ENCODE measurements at places on chromosomes 12 and 14.

- DNase-seq = no peak
These were observed 475.6 kb upstream of the SOX5 start for GRCh38 chr12:24424889-24425600.

DNA sequence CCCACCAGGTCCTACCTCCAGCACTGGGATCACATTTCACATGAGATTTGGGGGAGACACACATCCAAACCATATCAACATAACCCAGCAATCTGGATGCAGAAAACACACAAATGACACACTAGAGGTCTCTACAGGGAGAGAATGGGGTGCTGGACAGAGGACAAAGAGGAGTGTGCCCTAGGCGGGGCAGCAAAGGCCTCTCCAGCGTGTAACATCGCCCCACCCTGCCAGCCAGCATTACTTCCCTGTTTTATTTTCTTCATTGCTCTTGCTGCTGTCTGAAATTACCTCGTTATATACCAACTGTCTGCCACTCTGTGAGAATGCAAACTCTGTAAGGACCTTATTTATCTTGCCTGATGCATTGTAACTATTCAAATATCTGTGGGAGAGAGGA lies 61.1 kb downstream of the RIMBP2 start:
- DNase-seq = no peak

- no peak for DNase-seq
These were observed 28.1 kb downstream of the CBX5 start for GRCh38 chr12:54251667-54252284.

GRCh38 chr14:82398256-82398655 lies 864.6 kb upstream of the SEL1L start:
- DNase-seq = no peak

DNA sequence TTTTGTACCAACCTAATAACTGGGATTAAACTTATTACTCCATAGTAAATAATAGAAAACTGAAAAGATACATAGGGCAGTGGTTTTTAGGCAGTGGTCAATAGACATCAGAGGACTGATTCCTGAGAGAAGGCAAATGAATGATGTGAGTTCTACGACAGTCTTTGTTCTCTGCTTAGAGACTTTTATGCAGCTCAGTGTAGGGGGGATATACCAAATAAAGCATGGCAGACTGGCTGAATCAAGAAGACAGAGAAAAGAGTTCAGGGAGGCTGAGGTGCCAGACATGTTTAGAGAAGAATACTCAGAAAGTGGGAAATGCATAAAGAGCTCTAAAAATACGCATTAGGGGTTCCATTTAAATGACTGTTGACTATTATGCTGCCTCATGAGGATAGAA lies 320.8 kb upstream of the FAR2 start:
- no peak for DNase-seq

DNA sequence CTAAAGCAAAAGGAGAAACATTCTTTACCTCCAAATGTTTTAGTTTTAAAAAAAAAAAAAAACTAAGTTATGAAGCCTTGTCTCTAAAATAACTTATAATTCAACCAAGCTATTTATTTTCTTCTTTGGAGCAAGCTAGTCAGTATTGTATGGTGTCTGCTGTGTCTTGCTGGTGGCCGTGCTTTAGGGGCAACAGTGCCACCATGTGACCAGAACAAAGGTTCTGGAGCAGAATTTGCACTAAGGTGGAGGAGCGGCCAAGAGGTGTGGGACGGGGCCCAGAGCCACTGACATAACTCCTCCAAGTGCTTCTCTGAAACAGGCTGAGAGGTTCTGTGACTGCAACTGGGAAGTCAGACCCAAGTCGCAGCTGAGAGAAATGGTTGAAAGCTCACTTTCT lies 4.5 kb downstream of the FICD start:
- no peak for DNase-seq

DNA sequence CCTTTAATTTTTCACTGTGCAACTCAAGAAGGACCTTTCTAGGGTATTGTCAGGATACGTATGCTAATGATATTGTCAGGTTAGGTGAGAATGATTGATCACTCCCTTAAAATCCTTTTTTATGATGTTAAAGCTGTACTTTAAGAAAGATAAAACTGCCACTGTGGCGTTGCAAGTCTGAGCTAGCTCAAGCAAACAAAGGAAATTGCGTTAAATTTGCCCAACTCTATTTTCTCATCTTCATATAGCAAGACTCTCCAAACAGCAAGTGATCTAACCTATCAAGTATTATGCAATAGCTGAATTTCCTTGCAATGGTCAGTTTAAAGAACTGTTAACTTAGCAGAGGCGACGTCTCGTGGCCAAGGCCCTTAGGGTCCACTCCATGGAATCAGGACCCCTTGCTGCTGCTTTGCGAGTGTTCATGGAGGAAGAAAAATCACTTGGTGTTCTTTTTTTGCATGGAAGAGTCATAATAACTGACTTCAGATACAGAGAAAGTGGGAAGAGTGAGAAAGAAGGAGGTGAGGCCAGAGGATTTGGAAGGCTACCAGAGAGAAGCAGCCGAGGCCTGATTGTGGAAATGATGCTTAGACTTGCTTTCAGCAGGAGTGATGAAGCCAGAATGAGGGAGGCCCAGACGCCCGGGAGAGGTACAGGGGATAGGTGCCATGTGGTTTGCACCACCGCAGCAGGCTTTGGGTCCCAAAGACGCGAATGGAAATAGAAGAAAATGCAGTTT lies 2.5 kb downstream of the TRAF3 start:
- no peak for DNase-seq

- no peak for DNase-seq
These were observed 222.2 kb downstream of the SEC23A start for GRCh38 chr14:38880643-38881524.

Measured in activated CD8-positive, alpha-beta memory T cell treated with anti-CD3 and anti-CD28 coated beads for 4 hours (primary cell).